Right renal cortex interstitium (tissue), 3 donors: ENCODE measurements at places on chromosomes 7 and 10.

DNA sequence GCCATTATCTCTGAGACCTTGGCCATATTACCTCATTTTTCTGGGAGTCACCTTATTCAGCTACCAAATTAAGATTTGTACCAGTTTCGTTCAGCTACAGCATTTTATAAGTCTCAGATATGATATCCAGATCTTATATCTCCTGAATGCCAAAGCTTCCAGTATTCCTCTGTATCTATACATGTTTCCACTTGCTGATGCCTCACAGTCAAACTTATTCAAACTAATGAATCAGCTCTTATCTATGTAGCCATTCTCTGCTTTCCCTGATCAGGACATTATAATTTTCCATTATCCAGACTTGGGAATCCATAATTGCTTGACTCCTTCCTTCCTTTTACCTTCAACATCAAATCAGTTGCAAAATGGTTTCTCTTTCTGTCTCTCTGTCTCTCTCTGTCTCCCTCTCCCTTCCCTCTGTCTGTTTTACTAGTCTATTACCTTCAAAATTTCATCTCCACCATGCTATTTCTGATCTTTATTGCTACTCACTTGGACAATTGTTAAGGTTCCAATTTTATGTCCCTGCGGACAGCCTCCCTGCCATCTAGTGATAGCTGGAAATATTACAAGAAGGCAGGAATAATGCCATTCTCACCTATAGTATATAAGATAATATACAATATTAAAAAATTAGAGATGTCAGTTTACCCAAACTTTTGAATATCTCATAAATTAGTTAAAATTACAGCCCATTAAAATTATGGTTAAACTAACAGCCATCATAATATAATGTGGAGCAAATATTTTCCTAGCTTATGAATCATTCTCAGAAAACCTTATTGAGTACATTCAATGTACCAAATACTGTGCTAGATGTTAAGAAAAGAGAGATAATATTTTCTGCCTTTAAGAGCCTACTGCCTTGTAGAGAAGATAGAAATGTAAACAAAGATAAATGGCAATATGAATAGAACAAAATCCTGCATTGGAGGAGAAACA, 89.8 kb downstream of the PCLO start:
- DNase-seq = no peak

DNA sequence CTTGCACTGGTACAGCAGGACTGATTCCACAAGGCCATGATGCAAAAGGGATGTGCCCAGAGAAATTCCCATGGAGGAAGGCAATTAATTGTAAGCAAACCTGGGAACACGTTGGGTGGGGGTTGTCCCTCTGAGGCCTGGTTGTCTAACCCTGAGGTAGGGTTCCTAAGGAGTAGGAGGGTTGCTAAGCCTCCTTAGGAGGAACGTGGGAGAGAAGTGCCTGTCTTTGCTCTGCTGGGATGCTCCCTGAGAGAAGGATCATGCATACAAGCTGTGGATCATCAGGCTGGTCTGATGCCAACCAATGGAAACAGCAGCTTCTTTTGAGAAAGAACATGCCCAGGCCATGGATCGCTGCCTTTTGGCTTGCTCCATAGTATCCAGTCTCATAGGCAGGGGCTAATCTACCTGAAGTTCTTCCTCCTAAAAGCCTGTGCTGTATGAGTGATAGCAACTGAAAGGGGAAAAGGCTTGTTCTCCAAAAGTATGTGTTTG, 203.7 kb upstream of the NPVF start:
- DNase-seq = no peak

GRCh38 chr10:31961277-31962074, 32.8 kb upstream of the ARHGAP12 start:
- no peak for DNase-seq

GRCh38 chr7:110470420-110470819, 620.5 kb upstream of the LRRN3 start:
- no peak for DNase-seq

- DNase-seq = no peak
Observed at GRCh38 chr10:71589617-71590551, 129.7 kb downstream of the C10orf105 start.

- DNase-seq = no peak
Observed at GRCh38 chr7:45171946-45172345, 14.4 kb downstream of the RAMP3 start.

GRCh38 chr10:86644794-86645445, 9.4 kb upstream of the OPN4 start:
- no peak for DNase-seq

DNA sequence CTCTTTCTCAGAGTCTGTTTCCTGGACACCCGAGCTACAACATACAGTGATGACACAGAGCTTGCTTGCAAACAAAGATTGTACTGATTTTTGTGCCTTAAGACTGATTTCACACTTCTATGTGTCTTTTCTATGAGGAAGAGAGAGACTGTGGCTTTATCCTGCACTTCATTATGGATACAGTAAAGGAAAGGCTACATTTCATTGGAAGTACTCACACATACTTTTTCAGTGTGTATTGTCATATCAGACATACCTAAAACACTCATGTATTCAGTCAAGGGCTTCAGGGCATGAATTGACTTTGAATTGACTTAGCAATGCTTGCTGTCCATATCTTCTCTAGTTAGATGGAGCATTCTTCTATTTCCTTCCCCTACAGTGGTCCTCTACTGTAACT, 135.5 kb upstream of the IMMP2L start:
- DNase-seq = no peak

- DNase-seq = no peak
Observed at GRCh38 chr7:135197343-135197742, 14.0 kb downstream of the WDR91 start.

DNA sequence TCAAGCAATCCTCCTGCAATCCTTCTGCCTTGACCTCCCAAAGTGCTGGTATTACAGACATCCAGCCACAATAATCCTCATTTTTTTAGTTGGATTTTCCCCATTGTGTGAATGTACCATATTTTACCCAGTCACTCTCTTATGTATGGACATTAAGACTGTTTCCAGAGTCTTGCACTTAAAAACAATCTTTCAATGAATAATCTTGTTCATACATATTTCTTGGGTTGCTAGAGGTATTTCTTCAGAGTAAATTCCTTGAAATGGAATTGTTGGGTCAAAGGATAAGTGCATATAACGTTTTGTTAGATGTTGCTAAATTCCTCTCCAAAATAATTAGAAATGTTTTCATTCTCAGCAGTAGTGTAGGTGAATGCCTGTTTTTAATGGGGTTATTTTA, 283.1 kb upstream of the KAT6B start:
- DNase-seq = no peak

DNA sequence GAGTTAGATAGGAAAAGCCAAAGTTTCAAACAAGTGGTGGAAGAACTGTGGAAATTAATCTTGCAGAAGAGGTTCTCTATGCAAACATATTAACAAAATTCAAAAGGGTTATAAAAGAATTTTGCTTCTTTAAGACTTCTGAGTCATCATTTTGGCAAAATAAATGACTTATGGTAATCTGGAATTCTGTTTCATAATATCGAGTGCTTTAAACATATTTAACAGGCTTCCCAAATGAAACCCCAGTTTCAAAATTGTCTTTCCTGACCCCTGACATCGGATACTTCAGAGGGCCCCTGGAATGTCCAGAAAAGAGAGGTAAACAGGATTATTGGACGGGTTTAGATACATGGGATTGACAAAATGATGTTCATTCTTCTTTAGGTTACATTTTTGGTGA, 444.6 kb downstream of the HTR7 start:
- DNase-seq = no peak

DNA sequence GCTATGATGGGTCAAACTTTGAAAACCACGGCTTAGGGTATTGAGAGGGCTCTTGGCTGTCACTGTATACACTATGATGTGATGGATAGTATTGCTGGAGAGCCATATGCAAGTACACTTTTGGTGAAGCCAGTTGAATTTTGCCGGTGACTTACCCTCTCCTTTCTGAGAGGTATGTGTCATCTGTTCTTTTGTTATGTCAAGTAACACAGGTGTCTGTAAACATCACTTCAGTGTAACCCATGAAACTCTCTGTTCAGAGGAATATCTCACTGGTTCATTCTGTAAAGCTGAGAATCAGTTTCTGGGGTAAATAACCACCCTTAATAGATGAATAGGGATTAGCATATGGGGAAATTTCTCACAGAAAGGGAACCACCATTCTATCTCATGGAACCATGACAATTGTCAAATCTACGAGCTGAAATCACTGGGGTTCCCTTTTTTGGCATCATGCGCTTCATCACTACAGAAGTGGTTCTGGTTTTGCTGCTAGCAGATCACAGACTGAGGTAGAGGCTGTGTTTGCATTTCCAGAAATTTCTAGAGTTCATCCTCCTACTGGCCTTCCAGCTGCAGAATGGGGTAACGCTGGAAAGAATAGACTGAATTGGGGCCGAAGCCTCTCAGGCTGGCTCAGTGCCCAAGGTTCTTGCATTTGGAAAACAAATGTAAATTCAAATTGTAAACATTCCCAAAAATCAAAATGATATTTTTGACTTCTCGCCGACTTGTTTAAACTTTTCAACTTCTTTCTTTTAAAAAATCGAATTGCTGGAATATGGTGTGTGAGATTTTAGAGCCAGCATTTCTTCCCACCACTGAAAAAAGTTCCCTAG, 83.3 kb upstream of the CREB5 start:
- no peak for DNase-seq

GRCh38 chr7:39130274-39130673, 152.6 kb downstream of the POU6F2 start:
- DNase-seq = no peak

- DNase-seq = no peak
Observed at GRCh38 chr10:3272300-3272699, 99.7 kb upstream of the PITRM1 start.

GRCh38 chr10:78853864-78854263, 214.9 kb upstream of the ZMIZ1 start:
- DNase-seq = no peak

DNA sequence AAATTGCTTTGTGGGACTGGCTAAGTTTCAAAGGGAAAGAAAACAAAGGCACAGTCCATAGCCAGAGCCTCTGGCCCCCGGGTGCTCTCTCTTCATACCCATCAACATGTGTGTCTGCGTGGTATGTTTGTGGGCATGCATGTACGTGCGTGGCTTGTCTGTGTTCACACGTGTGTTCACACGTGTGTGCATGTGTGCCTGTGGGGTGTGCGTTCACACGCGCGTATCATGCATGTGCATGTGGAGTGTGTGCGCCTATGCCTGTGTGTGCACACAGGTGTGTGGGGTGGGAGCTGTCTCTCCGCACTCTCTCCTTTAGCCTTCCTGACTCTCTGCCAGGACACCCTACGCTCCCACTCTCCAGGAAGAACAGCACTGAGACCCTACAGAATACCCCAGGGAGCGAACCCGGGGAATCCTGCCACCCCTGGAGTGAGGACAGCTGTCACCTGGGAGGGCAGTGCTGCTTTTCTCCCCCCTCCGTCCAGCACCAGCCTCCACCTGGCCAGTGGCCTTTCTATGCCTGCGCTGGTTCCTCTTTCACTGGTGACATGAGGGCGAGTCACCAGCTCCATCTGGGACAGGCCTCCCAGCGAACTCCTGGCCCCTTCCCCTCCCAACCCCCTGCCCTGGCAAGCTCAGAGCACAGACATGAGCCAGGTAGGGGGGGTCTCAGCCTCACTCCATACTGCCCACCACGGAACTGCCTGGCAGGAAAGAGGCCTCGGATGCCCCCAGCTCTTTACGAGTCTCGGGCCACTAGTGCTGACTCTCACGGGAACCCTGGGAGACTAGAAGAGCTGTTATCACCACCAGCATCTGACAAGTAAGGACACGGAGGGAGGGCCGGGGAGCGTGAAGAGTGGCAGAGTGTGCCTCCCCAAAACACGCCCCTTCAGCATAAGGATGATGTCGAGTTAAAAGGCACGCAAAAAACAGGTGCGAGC, 16.5 kb downstream of the WDR86 start:
- no peak for DNase-seq

DNA sequence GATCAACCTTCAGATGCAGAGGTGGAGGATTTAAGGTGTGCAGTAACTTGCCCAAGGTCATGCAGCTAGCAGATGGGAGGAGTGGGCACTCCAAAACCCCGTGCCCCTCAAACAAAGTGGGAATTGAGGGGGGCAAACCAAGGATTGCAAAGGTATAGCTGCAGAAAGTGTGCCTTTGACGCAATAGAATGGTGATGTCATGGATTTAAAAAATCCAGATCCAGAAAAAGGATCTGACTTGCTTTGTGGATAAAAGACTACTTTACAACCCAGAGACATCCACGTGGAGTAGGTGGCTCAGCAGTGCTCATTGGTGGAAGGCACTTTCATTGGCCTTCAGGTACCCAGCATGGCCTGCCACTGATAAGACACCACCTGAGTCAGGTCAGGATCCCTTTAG, 15.7 kb upstream of the ADRB1 start:
- DNase-seq = no peak

- DNase-seq = no peak
Observed at GRCh38 chr10:57351076-57351475, 916.6 kb downstream of the IPMK start.

DNA sequence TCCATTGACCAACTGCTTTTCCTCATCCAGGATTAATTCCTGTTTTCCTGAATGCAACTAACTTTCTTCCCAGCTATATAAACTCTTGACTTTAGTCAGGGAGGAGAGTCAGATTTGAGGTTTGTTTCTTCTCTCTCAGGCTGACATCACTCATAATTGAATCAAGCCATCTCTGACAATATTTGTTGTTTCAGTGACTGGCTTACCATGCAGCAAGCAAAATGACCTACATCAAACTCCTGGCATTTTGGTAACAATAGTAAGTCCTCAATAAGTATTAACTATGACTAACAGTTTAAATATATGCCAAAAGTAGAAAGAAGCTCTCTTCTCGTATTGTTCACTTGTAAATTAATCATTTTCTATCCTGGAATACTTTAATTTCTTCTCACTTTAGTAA, 625.7 kb upstream of the KCND2 start:
- DNase-seq = no peak

GRCh38 chr10:77390481-77390891, 247.1 kb downstream of the KCNMA1 start:
- DNase-seq = no peak

- no peak for DNase-seq
Observed at GRCh38 chr10:29329420-29329819, 40.5 kb downstream of the LYZL1 start.

- no peak for DNase-seq
Observed at GRCh38 chr10:6464862-6465430, 115.1 kb downstream of the PRKCQ start.

DNA sequence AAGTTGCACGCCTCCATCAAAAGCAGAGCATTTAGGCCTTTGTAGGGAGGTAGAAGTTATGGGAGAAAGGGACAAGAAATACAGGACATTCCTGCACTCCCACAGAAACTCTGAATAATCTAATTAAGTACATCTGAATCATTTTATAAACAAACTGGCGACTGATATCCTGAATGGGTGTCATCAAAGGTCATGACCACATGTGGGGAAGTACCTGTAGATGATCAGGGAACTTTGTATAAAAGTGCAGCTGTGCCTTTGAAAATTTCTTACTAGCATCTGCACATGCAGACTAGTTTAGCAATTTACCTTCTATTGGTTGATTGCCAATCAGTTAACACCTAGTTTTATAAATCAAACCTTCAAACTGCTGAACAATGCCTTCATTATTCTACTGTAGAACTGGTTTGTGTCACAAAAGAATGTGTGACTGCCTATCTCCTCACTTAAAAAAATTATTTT, 17.1 kb downstream of the STEAP4 start:
- DNase-seq = no peak

GRCh38 chr7:84144480-84144879, 50.1 kb downstream of the SEMA3A start:
- no peak for DNase-seq
